A549 treated with RU486 at 1 μM for 4 hours (cell line): ENCODE measurements at places on chromosomes 4 and X. TPM values are rescaled to one million over a fixed set of nuclear protein-coding genes. Genes with fewer than 3 reads are reported as not detected.

RNF4 gene
- total RNA-seq = 61.9 to 92.1 TPM (median 64.1 TPM) in 5 replicates

CWH43 gene
- total RNA-seq = not detected in 5 replicates

MAGED1 gene
- 68.0 to 88.9 TPM (median 80.7 TPM) in 5 replicates for total RNA-seq

F8A3 gene
- total RNA-seq = 0.81 to 1.6 TPM (median 0.94 TPM) in 5 replicates

FGA gene
- total RNA-seq = 7.1 to 11.3 TPM (median 7.9 TPM) in 5 replicates

GLOD5 gene
- not detected in 5 replicates for total RNA-seq

CYTL1 gene
- not detected in 5 replicates for total RNA-seq

NEIL3 gene
- total RNA-seq = 8.2 to 14.4 TPM (median 11.9 TPM) in 5 replicates

SMPX gene
- 0.12 TPM in 1 of 5 replicates, not detected in the others for total RNA-seq

CENPVL1 gene
- not detected in 5 replicates for total RNA-seq
